ENCODE measurements at places on chromosomes 5 and 9.

GRCh38 chr5:67267512-67268216 lies 71.1 kb upstream of the CD180 start:
- DNase-seq: no peak

GRCh38 chr9:27336126-27336525 lies 39.2 kb upstream of the EQTN start:
- DNase-seq: no peak

- DNase-seq: no peak
These were observed 125.2 kb upstream of the CPEB4 start for GRCh38 chr5:173762930-173763329.

DNA sequence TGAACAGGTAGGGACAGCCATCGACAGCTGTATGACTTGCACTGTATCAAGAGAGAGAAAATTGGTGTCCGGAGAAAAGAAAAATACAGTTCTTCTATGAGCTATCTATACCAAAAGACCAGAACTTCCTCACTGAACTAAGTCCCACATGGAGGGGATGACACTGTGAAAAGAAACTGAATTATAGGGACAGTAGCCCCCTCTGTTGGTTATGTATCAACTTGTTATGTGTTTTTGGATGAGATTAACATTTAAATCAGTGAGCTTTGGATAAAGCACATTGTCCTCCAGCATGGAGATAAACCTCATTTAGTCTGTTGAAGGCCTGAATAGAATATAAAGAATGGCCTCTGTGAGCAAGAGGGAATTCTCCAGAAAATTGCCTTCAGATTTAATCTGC lies 176.6 kb upstream of the SH3GL2 start:
- DNase-seq: peak; percentile 38

DNA sequence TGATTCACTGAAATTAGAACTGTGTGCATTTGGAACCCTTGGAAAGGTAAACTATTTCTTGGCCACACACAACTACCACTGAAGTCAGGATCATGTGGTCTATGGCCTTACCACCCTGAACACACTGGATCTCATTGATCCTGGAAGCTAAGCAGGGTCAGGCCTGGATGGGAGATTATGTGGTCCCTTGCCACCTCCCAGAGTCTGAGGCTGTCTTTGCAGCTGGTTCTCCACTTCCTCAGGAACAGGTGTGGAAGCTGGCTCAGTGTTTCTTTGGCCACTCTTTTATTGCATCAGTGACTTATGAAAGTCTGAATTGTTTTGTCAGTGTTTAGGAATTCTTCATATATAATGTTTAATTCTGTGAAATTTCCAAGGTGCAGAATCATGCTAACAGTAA lies 89.2 kb downstream of the TEK start:
- DNase-seq: peak; percentile 39

DNA sequence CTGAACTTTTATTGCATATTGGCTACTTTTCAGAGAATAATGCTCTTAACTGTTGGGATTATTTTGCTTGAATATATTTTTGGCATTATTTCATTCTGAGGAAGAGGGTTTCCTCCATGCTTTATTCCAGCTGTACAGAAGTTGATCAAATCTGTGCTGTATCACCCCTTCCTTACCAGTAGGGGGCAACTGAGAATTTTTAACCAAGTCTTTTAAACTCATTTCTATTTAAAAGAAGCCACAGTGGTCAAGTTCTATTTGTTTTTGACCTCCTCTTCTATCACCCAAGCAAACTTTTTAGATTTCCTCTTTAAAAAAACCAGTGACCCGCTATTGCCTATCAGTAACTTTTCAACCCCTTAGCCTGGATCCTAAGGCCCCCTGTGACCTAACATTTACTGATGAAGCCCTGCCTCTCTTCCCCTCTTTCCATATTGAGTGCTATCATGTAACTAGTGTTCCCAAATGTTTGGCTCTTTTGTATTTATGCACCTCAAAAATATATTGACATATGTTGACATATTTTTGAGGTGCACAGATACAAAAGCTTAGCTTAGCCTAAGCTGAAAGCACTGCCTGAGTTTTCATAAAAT lies 80.6 kb downstream of the FBXO4 start:
- DNase-seq: peak; percentile 42

DNA sequence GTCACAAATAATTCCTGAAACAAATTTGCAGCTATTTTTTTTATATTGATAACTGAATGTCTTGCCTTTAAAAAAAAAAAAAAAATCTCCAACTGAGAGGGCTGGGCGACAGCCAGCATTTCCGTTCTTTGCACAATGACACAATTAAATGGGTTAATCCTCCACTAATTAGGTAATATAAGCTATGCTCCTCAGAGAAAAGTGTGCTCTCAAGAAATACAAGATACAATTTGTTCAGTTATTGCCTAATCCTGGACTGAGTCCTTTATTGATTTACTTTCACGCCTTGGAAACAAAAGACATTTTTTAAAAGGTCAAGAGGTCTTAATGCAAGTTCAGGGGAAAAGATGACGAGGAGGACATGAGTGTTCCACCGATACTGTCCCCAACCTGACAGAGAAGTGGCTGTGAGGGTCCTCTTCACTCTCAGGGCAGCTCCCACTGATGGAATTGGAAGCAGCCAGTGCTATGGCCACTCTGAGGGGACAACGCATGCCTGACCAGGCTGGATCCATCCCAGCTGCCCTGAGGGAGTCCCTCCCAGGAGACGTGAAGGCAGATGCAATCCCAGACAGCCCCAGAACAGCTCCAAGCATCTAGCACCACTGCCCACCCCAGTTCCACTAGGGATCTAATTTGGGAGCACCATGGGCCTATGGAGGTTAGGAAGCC lies 220.7 kb downstream of the GNA14 start:
- no peak for DNase-seq

- DNase-seq: no peak
These were observed 204.2 kb upstream of the RGMB start for GRCh38 chr5:98569288-98569687.

All from cardiac fibroblast (primary cell).